ENCODE measurements at places on chromosomes 13 and 19.

- peak; percentile 28 for ATAC-seq
Observed at GRCh38 chr19:543910-544608, at the start of gene GZMM. Gene GZMM (plus strand): TSS chr19:544053. CDS start chr19:544072, 19 bp downstream.

DNA sequence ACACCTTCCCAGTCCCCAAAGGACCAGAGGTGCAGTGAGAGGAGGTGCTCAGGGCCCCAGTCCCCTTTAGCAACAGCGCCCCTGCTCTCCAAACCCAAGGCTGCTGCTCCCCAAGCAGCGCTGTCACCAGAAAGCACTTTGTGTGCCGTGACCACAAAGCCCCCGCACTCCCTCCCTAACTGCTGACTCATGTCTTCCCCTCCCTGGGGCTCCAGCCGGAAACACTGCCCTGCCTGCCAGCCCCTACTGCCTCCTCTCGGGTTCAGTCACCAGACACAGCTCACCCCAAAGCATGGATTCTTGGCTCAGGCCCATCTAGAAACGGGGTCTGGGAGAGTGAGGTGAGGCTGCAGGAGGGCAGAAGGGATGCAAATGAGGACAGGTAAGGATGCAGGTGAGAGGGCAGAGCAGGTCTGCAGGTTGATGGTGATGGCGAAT, 4.9 kb upstream of the TNFSF14 start:
- ATAC-seq, result peak; percentile 75

GRCh38 chr13:87837946-87838345, 166.8 kb downstream of the SLITRK5 start:
- ATAC-seq, result peak; percentile 29

DNA sequence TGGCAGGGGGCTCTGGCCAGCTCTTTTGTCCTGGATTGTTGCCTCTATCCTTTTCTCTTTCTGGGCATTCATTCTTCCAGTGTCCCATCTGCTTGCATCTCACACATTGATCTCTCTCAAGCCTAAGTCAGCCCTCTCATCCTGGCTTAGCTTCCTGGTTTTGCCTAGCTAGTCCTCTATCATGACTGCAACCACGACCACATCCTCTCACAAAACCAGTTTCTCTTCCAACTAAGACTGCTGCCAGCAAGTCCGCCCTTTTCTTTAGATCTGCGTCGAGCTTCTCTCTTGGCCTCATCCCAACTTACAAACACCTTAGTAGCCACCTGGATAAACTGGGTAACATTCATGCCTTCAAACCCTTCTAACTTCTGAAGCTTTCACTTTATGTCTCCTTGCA, 212.2 kb upstream of the HTR2A start:
- no peak for ATAC-seq

GRCh38 chr13:30466841-30467252, 1.1 kb upstream of the HMGB1 start:
- no peak for ATAC-seq

DNA sequence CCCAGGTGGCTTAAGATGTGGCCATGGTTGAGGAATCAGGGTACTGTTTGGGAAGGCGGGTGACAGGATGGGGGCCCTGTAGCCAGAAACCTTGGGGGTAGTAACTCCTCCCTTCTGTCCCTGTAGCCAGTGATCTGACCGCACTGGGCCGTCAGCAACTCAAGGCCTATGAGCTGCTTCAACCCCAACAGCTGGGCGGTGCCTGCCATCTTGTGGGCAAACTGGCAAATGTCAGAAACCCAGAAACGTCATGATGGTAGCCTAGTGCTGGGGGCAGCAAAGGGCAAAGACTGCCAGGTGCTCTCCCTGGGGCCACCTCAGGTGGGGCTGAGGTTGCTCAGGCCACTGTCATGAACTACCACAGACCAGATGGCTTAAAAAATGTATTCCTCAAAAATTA, 3.5 kb downstream of the COPE start:
- no peak for ATAC-seq

GRCh38 chr19:53101518-53101917, 1.7 kb downstream of the ZNF160 start:
- ATAC-seq, result no peak

- ATAC-seq, result peak; percentile 59
Observed at GRCh38 chr19:31339411-31339810, 9.8 kb downstream of the TSHZ3 start.

DNA sequence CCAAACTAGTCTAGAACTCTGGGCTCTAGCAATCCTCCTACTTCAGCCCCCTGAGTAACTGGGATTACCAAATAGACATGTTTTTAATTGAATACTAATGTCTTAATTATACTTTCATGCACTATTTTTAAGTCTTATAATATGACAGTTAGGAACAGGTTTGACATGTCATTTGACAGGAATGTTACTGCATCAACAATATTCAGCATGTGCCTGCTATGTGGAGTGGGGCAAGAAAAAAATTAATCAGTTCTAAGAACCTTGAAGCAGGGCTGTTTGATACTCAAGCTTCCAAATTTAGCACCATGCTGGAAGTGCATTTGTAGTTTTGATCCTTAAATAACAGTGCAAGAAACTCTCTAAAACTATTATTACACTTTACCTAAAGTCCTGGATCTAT, 265.3 kb downstream of the MZT1 start:
- no peak for ATAC-seq

DNA sequence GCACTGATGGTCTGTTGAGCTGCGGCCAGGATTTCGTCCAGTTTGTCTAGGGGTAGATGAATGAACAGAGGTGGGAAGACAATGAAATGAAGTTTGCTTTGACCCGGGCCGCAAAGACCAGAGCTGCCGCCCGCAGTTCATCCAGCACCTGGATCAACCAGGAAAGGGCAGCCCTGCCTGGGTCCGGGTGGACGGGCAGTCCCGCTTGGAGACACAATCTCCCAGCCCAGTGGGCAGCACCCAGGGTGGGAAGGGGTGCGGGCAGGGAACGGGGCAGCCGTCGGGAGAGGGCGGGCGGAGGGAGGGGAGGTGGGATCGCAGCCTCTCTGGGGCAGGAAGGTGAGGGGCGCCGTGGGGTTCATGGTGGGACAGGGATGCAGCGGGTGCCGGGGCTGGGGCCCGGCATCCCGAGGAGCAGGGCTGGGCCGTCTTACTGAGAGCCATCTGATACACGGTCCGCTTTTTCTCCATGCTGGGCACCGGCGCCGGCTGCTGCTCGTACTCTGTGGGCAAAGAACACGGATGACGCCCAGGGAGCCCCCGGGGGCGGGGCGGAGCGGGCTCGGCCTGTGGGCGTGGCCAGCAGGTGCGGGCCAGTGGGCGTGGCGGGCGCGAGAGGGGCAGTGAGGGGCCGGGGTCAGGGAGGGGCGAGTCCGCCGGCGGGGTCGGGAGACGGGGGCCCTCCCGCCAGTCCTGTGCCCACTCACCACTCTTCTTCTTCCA, 33.1 kb downstream of the SHANK1 start:
- ATAC-seq, result no peak

DNA sequence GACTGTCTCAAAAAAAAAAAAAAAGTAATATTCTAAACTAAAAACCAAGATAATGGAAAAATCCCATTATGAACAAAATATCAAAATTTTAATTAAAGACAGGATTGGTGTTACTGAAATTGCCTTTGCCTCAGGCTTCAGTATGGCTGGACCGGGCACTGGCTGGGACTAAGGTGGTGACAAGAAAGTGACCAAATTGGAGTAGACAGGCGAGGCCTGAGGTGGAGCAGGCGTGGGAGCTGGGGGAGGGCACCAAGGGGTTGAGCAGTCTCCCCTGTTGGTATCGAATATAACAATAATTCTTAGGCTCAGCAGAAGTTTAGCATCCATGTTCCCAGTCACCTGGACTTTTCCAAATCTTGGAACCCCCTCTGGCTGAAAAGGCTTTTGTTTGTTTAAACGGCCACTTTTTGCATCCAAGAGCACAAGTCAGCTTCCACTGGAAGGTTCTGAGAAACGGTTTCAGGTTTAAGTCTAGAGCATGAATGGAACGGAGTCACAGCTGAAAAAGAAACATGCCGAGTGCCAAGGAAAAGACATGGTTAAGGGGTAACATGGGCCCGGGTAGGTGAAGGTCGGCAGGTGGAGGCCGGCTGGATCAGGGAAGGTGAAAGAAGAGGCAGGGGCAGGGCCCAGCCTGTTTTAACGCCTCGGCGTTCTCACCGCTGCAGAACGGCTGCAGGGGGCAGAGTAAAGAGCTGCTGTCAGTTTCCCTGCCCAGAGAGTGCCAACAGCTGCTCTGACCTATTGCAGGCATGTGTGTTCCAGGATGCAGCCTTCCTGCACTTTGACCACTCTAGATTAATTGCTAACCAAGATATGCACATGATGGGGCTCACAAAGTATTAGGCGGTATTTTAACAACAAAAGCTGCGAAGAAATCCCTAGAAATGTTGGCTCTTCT, 104.4 kb downstream of the TM9SF2 start:
- ATAC-seq, result peak; percentile 53

GRCh38 chr19:30288911-30289310, 83.3 kb upstream of the ZNF536 start:
- no peak for ATAC-seq

GRCh38 chr13:35630551-35631275, 154.2 kb upstream of the MAB21L1 start:
- peak; percentile 51 for ATAC-seq

GRCh38 chr19:1122972-1123363, 19.2 kb downstream of the GPX4 start:
- peak; percentile 67 for ATAC-seq

DNA sequence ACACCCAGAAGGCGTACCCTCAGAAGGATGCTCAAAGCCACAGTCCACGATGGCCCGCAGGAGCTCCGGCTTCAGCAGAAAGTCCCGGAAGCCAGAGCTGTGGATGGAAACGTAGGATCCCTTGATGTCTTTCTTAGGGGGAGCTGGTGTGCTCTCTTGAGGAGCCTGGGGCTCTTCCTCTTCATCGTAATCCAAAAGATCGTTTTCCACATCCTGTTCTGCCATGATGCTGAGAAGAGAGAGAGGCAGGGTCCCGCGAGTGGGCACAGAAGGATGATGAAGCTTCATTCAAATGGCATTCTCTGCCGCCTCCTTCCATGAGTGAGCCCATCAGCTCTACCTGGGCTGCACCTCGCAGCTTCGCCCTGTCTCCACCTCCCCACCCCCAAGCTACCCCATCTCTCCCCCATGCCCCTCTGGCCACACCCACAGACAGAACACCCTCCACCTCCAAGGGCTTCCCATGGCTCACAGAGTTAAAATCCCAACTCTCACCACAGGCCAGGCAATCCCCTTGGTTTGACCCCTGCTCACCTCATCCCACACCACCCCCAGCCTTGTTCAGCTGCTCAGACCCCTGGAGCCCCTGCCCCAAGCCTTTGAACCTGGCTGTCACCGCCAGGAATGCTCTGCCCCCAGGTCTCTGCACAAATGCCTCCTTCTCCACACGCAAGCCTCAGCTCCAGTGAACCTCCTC, 6.0 kb downstream of the DDX39A start:
- no peak for ATAC-seq

DNA sequence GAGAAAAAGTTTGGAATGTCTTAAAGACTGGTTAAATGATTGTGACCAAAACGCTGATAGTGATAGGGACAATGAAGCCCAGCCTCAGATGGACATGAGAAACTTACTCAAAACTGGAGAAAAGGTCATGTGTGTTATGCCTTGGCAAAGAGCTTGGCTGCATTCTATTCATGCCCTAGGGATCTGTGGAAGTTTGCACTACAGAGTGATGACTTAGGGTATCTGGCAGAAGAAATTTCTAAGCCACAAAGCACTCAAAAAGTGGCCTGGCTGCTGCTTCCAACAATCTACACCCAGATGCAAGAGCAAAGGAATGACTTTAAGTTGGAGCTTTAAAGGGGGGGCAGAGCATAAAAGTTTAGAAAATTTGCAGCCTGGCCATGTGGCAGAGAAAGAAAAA, 521.3 kb downstream of the UQCRFS1 start:
- no peak for ATAC-seq

DNA sequence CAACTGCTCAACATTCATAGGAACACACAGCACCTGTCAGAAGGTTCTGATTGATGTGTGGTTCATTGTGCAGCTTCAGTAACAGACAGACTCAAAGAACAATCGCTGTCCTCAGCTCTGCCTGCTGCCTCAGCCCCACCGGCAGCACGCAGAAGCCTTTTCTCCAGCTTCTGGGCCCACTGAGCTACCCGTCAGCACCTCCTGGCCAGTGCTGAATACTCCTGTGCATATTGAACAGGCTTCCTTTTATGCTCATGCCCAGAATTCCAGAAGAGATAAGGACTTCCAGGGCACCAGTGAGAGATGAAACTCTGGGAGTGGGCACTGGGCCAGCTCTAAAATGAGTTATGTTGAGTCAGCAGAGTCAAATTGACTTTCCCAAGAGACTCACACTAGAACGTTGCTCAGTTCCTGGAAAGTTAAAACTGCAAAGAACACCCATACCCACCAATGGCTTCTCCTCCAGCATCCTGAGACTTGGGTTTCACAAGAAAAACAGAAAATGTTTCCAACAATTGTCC, 119.3 kb downstream of the COL4A1 start:
- ATAC-seq, result peak; percentile 92

DNA sequence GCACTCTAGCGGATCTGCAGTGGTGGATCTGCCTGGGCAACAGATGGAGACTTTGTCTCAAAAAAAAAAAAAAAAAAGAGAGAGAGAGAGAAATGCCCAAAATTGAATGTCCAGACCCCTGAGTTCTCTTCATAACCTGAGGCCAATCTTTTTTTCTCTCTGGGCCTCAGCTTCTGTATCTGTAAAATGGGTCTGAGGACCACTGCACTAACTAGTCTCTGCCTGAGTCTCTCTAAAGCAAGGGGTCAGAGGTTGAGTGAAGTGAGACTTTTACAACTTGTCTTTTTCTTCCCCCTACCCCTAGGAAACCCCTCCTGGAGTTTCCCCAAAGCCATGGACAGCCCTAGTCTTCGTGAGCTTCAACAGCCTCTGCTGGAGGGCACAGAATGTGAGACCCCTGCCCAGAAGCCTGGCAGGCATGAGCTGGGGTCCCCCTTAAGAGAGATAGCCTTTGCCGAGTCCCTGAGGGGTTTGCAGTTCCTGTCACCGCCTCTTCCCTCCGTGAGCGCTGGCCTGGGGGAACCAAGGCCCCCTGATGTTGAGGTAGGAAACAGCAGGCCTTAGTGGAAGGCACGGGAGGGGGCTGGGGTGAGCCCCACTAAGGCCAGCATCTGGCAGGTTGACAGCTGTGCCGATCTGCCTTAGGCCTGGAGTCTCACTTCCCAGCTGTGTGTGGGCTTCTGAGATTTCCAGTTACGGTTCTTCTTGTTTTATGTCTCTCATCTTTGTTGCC, 1.8 kb downstream of the TMEM91 start:
- ATAC-seq, result peak; percentile 3

DNA sequence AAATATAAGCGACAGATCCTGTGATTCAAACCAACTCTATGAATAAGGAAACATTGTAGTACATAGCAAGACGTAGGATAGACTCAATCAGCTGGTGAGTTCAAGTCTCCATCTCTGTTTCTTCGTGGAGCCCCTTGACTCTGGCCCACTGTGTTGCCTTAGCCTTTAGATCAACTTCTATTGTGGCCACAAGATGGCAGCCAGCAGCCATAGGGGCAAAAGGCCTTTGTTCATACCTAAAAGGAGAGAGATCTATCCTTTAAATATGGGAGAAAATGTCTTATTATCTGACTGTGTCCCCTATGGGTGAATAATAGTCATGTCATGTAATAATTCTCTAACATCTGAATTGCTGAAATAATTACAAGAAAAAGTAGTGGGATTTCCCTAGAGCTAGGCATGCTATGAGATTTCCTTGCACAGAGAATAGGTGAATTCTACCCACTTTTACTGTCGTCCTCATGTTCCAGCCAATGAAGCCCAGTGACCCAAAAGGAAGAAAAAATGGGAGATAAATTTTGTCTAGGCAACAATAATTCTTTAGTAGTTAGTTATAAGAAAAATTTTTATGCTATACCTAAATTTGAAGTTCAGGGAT, 129.4 kb downstream of the PCDH20 start:
- no peak for ATAC-seq
